Prostate gland (tissue), 2 donors: ENCODE measurements at places on chromosomes 5 and 9. TPM values are rescaled to one million over a fixed set of nuclear protein-coding genes. Genes with fewer than 3 reads are reported as not detected.

PCDHB15 gene
- 0.82 TPM for total RNA-seq

ZBED3 gene
- 11.9 TPM for total RNA-seq

CA9 gene
- total RNA-seq = not detected

FAM221B gene
- total RNA-seq = 0.46 TPM

PCDHGB1 gene
- total RNA-seq = 6.5 TPM

MOB3B gene
- 17.8 TPM for total RNA-seq

TAF1L gene
- total RNA-seq = 2.0 TPM
